GM23338 (cell line): ENCODE measurements at places on chromosomes 1 and 21. TPM values are rescaled to one million over a fixed set of nuclear protein-coding genes. Genes with fewer than 3 reads are reported as not detected.
A peak's percentile ranks its signal among the peaks of the same experiment; 100 is the strongest.

DNA sequence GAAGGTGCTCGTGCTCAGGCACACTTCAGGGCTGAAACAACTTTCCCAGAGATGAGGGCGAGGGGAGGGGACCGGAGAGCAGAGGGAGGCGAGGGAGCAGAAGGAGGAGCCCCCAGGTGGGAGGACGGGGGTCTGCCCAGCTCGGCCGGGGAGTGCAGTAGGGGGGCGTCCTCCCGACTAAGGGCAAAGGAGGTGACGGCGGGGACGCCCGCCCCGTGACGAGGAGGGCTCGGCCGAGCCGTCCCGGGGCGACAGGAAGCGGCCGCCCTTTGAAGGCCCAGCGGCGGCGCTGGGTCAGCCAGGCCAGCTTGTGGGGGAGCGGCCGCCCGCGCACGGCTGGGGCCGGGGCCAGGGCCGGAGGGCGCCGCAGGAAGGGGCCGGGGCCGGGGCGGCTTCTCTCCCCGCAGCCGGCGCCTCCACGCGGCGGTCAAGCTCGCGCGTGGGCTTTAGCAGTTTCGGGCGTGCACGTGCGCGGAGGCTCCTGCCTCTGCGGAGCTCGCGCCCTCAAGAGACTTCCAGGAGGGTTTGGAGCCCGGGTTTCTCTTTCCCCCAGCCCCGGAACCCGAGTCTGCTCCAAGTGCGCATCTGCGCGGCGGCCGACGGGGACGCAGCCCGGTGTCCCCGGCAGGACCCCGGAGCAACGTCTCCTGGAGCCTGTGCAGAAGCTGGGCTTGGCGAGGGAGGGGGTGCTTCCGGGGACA is 100.8 kb upstream of the SLC45A1 start:
- DNase-seq, result peak; percentile 75

Gene FTCD
- total RNA-seq, result 0.90 and 3.3 TPM in 2 replicates

- no peak for DNase-seq
These were observed 37.1 kb upstream of the CD55 start for GRCh38 chr1:207284209-207284897.

Gene RAB7B
- total RNA-seq, result not detected in 2 replicates

Gene CFHR4
- not detected in 2 replicates for total RNA-seq

Gene LYPLAL1
- 9.9 and 20.5 TPM in 2 replicates for total RNA-seq

Gene PLA2G2C
- not detected in 2 replicates for total RNA-seq

- DNase-seq, result no peak
These were observed 123.5 kb upstream of the HOOK1 start for GRCh38 chr1:59691261-59691660.

DNA sequence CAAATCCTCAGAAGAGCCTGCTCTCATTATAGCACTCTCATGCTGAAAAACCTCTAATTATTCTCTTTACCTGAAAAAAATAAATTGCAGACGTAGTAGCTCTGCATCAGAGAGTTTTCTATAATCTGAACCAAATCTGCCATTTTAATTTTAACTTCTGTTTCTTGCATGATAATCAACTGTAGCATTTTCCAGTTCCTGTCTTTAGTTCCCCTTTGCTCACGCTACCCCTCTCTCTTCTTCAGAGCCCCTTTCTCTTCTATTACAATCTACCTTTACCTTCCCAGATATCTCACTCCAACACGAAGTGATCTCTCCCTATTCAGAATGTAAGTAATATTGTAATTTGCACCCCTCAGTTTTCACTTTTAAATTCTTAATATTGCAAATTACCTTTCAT is 31.4 kb downstream of the FMO1 start:
- DNase-seq, result no peak

DNA sequence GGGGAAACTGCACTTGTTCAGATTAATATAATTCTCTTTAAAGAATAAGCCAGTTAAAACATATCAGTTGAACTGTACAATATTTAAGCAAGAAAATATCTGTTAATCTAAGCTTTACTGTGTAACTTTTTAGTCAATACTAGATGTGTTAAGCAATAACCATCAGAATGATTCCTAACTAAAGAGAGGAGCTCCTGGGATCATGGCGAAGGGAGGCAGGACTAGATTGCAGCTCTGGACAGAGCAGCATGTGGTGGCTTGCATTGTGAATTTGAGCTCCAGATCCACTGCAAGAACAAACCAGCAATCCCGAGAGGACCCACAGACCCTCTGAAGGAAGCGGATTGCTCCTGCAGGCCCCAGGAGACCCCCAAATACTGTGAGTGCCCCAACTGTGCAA is 21.9 kb downstream of the LYST start:
- no peak for DNase-seq

GRCh38 chr1:196450143-196451095 is 157.8 kb downstream of the KCNT2 start:
- DNase-seq, result peak; percentile 9

Gene IL12RB2
- 0.31 and 1.7 TPM in 2 replicates for total RNA-seq

Gene OR6N1
- not detected in 2 replicates for total RNA-seq
